ENCODE measurements at places on chromosomes 13 and 19. TPM values are rescaled to one million over a fixed set of nuclear protein-coding genes. Genes with fewer than 3 reads are reported as not detected.

The CD79A gene
- 0.19 TPM for total RNA-seq

The SCAMP4 gene
- total RNA-seq: 31.3 TPM

The ACP7 gene
- total RNA-seq: 1.7 TPM

The HIPK4 gene
- 0.28 TPM for total RNA-seq

The VSTM1 gene
- not detected for total RNA-seq

The IL4I1 gene
- total RNA-seq: 0.38 TPM

The EDNRB gene
- total RNA-seq: 5.4 TPM
